ENCODE measurements at places on chromosomes 1 and 21.

GRCh38 chr1:223843934-223844786 lies 1.6 kb downstream of the TP53BP2 start:
- DNase-seq = peak; percentile 52

DNA sequence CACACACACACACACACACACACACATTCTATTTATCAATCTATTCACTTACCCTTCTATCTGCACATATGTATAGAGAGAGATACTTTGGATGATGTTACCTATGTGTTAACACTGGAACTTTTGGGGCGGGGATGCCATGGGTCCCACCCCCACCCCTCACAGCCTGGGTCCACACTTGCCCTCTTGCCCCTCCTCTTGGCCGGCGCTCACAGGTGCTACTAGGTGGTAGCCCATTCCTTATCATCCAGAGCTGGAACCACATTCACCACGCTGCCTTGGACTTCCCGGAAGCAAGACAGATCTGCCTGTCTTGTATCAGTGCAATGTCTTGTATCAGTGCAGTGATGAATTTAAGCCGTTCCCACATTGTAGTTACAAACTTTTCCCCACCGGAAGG lies 85.1 kb downstream of the LBR start:
- no peak for DNase-seq

- no peak for DNase-seq
Measured at GRCh38 chr1:169529068-169529642, 43.4 kb upstream of the SLC19A2 start.

GRCh38 chr21:46021978-46022544 lies 40.5 kb downstream of the COL6A1 start:
- DNase-seq = no peak

- no peak for DNase-seq
Measured at GRCh38 chr1:113980110-113980509, 836 bp downstream of the OLFML3 start.

DNA sequence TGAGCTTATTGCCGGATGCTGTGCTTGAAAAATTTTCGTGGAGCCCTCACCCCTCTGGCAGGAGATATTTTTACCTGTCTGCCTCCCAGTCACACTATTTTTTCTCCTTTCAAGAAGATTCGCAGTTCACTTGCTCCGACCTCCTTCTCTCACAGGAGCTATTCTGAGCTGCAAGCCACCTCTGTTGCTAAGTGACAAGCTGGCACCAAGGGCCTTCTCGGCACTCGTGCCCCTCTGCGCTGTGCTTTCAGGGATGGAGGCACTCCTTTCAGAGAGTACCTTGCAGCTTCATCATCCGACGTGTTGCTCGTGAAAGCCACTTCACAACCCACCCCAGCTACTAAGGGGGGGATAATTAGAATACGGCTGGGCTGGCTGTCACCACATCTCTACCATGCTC lies 11.6 kb downstream of the SLC6A17 start:
- no peak for DNase-seq

GRCh38 chr1:233140974-233141373 lies 154.6 kb downstream of the PCNX2 start:
- DNase-seq = no peak

DNA sequence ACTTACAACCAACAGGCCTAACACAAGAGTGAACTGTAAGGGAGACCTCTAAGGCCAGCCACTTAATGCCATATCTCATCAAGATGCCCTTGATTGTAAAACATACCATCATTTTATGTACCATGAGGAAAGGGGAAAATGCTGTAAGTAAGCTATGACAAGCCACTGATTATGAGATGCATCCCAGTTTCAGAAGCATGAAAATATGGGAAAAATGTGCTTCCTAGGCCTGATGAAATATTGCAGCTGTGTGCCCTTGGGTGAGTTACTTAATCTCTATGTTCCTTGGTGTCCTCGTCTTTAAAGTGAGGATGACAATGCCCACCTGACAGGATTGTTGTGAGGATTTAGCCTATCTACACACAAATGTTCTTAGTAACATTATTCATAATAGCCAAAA lies 28.9 kb downstream of the H3-3A start:
- no peak for DNase-seq

GRCh38 chr1:93061895-93062792 lies 16.9 kb upstream of the MTF2 start:
- DNase-seq = peak; percentile 47

GRCh38 chr1:190084552-190084951 lies 393.1 kb downstream of the BRINP3 start:
- DNase-seq = no peak

DNA sequence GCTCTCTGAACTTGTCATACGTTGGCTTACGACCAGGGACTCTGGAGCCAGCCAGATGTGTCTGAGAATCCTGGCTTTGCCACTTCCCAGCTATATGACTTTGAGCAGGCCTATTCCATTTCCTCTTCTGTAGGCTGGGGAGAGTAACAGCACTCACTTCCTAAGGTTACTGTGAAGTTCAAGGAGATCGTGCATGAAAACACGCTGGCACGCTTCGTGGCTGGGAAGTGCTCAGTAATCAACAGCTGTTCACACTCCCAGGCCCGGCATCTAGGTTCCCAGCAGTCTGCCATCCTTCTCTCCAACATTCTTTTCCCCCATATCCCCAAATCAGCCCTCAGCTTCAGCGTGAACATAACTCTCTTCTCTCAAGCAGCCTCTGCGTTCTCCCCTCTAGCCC lies 2.0 kb downstream of the ASCL5 start:
- no peak for DNase-seq

DNA sequence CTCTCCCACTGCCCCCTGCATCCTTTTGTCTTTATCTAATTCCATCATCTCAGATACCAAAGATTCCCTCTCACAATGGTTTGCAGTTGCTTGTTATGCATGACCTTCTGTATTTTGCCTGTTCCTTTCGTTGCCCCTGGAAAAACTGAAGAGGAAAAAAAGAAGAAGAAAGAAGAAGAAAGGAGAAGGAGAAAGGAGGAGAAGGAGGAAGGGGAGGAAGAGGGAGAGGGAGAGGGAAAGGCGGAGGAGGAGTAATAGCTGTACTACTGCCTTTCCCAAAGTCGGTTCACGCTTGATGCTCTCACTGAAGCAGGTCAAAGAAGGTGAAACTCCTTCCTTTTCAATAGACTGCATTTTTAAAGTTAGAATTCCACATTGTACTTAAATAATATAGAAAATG lies 513.8 kb downstream of the PTPRC start:
- DNase-seq = no peak

DNA sequence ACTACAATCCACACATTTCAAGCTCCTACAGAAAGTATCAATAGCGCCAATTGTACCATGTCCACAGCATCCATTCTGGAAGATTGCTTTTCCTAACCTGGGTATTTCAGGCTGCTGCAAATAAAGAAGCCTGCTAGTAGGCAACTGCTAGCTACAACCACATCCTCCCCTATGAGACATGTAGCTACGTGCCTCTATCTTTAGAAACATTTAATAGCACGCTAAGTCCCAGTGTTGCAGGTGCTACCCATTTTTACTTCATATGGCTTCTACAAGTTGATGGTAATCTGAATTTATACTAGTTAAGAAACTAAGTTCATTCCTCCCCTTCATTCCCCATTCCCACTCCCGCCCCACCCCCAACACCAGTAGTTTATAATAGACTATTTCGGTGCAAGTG lies 7.4 kb upstream of the AMPD1 start:
- no peak for DNase-seq

DNA sequence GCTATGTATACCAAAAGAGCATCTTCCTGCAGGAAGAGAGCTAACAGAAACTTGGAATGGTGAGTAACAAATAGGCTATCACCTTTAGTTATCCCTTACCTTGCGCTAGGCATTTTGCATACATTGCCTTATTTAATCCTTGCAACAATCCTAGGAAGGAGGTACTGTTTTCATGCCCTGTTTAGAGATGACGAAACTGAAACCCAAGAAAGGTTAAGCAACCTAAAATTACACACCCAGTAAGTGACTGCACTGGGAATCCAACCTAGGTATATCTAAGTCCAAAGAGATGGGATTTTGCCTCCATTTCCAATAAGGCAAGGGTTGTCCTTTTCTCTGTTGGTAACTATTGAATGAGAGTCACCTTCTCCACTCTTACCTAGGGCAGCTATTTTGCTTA lies 144.5 kb downstream of the TM2D1 start:
- DNase-seq = no peak

GRCh38 chr1:224726441-224727182 lies 110.5 kb downstream of the CNIH3 start:
- no peak for DNase-seq

DNA sequence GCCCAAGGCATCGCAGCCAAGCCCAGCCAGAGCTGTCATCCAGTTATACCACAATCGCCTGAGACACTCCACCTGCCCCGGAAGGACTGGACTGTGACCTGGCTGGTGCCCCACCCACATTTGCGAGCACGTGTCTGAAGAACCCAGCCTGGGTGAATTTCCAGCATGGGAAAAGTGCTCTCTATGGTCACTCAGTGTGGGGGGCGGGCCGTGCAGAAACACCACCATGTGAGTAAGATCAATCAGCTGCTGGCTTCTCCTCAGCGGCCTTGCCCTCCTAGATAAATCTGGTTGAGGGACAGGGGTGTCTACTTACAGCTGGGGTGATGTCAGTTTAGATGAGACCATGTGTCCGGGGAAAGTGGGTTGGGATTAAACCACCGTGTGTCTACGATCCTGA lies 44.8 kb downstream of the URB1 start:
- no peak for DNase-seq

GRCh38 chr21:43885721-43886120 lies 20.7 kb downstream of the AGPAT3 start:
- DNase-seq = no peak

GRCh38 chr1:107323784-107324183 lies 182.9 kb downstream of the NTNG1 start:
- no peak for DNase-seq

- DNase-seq = peak; percentile 77
Measured at GRCh38 chr1:201481761-201482493, 12.9 kb upstream of the PHLDA3 start.

DNA sequence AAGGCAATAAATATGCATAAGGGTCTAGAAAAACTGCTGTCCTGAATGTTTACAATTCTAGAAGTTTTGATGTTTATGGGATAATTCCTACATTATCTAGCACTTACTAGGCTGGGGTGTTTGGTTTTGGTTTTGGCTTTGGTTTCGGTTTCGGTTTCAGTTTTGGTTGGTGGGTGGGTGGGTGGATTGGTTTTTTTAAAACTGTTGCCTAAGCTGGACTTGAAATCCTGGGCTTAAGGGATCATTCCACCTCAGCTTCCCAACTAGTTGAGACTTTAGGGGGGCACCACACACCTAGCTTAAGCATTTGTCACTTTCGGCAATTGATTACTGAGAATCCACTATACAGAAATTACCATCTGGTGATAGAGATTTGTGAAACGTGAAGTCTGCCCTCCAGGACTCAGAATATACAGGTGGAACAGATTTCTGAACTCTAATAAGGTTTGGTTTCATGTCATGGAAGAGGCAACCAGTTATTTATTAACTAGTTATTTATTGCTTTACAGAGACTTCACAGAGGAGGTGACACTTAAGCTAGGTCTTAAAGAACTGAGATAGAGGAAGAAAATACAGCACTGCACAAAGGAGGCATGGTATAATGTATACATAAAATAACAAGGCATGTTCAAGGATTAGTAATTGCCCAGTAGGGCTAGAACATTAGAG lies 69.6 kb downstream of the PIK3R3 start:
- peak; percentile 28 for DNase-seq

- peak; percentile 6 for DNase-seq
Measured at GRCh38 chr1:228972576-228972975, 237.3 kb downstream of the RHOU start.

GRCh38 chr1:230587061-230587460 lies 55.2 kb upstream of the COG2 start:
- no peak for DNase-seq

DNA sequence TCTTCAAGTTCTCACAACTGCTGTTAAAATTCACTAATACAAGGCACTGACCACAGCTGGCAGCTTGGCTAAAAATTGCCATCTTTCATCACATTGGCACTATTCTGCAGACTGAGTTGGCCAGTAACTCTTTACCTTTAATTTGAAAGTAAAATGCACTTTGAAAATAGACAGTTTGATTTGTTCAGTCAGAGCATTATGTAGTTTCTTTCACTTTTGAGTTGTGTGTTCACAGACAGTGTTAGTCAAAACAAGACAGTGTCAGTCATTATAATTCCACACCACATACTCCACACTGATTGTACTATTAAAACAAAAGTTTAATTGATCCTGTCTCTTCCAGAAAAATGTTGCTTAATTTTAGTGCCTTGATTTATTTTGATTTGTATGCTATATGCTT lies 160.7 kb downstream of the SDCCAG8 start:
- DNase-seq = no peak

DNA sequence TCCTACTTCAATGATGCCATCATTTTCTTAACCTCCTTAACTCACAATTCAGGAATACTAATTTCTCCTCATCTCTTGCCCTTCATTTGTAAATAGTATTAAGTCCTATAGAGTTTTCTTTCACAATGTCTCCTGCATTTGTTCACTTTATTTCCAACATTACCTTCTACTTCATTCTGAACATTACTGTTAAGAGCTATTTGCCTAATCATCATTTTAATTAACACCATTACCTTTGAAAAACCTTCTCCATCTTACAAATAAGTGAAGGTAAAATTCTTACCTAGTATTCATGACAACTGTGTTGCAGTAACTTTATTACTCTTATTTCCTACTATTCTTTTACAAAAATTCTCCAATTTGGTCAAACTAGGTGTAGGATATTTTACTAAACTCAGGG lies 137.7 kb downstream of the COQ8A start:
- DNase-seq = no peak

GRCh38 chr1:232132572-232132971 lies 497.4 kb downstream of the SIPA1L2 start:
- no peak for DNase-seq

- no peak for DNase-seq
Measured at GRCh38 chr1:9275567-9276034, 17.1 kb upstream of the SPSB1 start.

GRCh38 chr1:226408285-226409184 lies 642 bp upstream of the PARP1 start:
- no peak for DNase-seq

DNA sequence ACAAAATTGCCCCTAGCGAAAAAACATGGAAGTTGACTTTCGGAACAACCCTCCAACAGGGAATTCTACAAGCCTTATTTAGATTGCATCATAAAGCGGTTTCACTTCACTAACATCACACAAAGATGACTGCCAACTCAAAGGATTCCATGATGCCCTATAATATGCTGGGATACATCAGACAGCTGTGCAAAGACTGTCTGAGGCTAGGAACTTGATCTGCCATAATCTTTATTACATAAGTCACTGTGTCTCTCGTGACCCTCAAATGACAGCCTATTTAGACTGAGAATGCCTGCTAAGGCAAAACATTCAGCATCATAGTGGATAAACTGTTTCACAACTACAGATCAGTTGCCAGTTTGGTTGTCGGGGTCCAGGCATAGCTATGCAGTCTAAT lies 23.8 kb downstream of the FH start:
- DNase-seq = no peak

GRCh38 chr1:40848530-40849189 lies 13.5 kb downstream of the CITED4 start:
- DNase-seq = no peak

- no peak for DNase-seq
Measured at GRCh38 chr1:223748405-223748772, 36.0 kb downstream of the CAPN2 start.
